Left ventricle myocardium superior (tissue), 1 donor: ENCODE measurements at places on chromosomes 12 and 14.

- no peak for DNase-seq
Observed at GRCh38 chr12:63036216-63036973, 101.4 kb upstream of the PPM1H start.

DNA sequence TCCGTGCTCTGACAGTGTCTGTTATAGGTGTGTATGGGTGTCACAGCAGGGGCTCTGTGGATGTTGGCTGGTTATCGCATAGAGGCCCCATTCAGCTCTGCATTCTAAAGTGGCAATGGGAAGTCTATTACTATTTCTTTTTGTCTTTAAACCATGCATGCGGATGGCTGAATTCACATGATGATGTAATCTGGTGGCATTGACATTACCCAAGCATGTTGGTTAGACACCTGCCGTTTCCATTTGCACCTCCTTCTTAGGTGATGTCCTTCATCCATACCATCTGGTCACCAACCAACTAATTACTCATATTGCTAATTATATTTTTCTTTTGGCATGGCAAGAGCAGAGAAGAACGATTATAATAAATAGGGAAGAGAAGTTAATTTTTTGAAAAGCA lies 270.8 kb upstream of the RGS6 start:
- DNase-seq, result no peak

GRCh38 chr12:127928615-127929571 lies 338.1 kb upstream of the TMEM132C start:
- DNase-seq, result no peak

- no peak for DNase-seq
Observed at GRCh38 chr12:110243227-110243626, 37.8 kb upstream of the ATP2A2 start.

DNA sequence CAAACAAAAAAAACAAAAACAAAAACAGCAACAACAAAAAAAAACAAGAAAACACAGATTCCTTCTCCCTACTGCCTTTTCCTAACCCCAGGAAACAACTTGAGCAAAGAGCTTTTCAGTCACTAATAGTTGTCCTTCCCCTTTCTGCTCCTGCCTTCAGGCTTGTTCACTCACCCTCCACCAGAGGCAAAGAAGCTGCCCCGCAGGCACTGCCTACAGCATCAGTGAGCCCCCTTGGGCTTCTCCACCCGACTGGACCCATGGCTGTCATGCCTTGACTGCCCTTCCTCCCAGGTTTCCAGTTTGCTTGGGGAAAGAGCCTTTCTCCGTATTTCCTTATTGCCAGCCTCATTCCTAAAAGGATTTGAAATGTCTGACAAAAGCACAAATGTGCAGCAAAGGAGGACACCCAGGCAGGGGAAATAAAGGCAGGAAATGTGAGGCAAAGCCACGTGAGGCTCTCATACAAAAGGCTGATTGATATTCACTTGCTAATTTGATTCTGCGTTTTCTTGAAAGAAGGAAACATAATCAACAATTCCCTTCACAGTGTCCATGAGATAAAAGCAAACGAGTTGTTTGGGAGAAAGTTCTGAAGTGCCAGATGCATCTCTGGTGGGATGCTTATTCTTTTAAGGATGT lies 85.7 kb downstream of the GPATCH2L start:
- no peak for DNase-seq

- no peak for DNase-seq
Observed at GRCh38 chr14:54591461-54591860, 24.5 kb downstream of the SAMD4A start.

- no peak for DNase-seq
Observed at GRCh38 chr12:121709478-121709961, 3.0 kb upstream of the TMEM120B start.

GRCh38 chr12:105860561-105861207 lies 278.1 kb downstream of the NUAK1 start:
- DNase-seq, result no peak

- no peak for DNase-seq
Observed at GRCh38 chr14:47590767-47591495, 84.5 kb downstream of the MDGA2 start.

GRCh38 chr12:26751179-26751578 lies 81.8 kb downstream of the ITPR2 start:
- DNase-seq, result no peak

GRCh38 chr14:26929361-26929760 lies 331.5 kb upstream of the NOVA1 start:
- no peak for DNase-seq

GRCh38 chr14:76546426-76547221 lies 170.7 kb downstream of the ESRRB start:
- no peak for DNase-seq

GRCh38 chr12:56885316-56885715 lies 48.9 kb downstream of the SDR9C7 start:
- DNase-seq, result no peak

DNA sequence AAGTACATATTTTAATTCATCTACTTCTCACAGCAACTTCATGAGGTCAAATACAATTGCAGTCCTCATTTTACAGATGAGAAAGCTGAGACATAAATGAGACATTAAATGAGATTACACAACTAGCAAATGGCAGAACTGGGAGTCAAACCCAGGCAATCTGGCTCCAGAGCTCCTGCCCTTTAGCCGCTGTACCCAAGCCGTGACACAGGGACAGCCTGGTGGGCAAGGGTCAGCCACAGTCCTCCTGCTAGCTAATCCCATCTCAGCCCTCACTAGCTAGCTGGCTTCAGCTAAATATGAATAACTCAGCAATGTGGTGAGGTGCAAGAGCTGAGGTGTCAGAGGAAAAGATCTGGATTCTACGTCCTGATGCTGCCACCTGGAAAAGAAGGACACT lies 54.8 kb downstream of the NINJ2 start:
- no peak for DNase-seq

DNA sequence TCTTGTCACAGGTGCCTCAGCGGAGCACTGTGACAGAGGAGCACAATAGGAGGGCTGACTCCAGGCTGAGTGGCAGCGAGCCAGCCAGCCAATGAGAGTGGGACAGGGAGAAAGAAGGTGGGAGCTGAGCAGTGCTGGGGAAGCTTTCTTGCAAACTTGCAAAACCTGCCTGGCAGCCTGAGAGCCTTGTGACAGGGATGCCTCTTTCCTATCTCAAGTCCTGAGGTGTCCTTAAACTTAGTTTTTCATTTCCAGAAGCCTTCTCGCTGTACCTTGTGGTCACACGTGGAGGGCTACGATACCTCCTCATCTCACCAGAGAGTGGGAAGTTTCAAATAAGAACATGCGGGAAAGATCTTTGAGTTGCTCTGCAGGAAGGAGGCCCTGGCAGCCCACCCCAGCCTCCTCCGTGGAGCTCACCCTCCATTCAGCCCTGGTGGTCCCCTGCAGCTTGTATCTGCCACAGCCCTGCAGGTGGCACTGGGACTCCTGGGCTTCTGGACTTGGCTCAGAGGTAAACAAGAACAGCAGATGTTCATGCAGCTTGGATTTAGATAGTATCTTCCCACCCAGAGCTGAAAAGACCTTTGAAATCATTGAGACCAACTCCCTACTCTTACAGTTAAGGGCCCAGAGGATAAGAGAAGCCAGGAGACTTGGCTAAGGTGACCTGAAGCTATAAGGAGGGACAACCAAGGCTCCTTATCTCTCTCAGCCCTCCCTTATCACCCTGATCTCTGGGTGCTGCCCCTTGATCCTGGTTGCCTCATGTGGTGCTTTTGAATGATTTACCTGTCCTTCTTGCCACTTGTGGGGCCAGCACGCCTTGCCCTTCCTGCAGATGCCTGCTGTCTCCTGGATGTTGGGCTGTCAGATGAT lies 153.5 kb upstream of the MAX start:
- no peak for DNase-seq

DNA sequence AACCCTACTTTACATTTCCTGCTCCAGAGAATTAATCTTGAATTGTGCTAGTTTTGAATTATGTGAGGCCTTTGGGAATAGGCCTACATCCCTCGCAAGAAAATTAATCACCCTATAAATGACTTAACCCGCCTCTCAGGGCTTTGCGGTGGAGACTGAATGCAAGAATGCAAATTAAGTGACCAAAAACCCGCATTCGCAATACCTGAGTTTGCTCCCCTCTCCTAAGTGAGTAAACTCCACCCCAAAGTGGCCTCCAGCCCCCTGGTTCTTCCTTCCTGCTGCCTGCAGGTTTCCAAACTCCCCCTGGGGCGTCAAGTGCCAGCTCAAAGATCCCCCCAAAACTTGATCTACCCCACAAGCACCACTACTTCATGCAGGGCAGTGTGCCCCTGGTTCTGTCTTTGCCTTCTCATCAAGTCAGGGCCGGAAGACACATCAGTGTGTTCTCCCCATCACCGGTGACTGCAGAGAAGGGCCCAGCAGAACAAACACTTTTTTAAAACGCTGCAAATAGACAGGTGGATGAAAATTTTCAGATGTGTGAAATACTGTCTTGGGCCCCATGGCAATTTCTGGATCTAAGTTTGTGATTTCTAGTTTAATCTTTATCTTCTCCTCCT lies 644.7 kb downstream of the VRK1 start:
- no peak for DNase-seq
